ENCODE measurements at places on chromosomes 4 and X.

DNA sequence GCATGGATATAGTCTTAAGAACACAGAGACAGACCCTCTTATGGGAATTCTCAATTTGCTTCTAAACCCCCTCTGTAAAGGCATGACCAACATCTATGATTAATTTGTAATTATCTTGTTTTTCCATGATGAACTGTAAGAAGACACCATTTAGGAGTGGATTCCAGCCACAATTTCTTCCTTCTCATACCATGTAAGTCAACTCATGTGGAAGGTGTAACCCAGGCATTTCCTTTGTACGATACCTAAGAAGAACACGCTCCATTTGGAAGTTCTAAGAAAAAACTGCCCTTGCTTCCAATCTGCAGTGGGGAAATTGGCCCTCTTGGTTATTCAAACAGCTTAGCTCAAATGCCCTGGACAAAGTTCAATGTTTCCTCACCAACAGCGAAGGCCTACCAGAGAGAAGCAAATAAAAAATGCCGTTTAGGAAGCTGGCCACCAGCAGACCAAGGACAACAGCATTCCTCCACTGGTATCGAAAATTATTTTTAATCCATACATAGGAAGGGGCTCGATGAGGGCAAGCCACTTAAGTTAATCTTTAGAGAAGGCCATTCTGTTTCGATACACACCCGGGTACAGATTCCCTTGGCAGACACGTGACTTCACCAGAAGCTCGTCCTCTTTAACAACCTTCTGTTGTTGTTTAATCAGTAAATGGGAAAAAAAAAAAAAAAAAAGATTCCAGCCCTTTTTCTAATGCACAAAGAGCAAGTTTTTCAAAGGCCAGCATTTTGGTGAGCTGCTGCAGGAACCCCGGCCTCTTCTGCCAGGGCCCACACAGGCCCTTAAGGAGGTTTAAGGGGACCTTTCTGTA is 2.6 kb downstream of the DHRSX start:
- DNase-seq: peak; percentile 85

DNA sequence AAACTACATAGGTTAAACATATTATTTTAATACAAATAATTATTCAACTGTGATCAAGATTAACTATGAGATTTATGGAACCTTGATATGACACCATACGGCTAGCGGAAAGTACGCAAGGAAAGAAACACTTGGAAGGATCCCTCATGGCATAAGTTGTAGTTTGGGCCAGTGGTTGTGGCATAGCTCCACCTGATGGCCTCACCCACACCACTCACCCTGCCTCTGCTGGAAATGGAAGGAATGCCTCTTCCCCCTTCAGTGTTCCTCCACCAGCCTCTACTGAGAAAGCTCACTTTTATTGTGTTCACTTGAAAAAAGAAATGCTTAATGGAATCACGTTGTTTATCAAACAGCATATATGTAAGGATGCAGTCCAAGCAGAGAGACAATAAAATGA is 86.4 kb downstream of the BMP15 start:
- no peak for DNase-seq

- DNase-seq: no peak
These were observed 1212.2 kb upstream of the TENM3 start for GRCh38 chr4:181030961-181031360.

DNA sequence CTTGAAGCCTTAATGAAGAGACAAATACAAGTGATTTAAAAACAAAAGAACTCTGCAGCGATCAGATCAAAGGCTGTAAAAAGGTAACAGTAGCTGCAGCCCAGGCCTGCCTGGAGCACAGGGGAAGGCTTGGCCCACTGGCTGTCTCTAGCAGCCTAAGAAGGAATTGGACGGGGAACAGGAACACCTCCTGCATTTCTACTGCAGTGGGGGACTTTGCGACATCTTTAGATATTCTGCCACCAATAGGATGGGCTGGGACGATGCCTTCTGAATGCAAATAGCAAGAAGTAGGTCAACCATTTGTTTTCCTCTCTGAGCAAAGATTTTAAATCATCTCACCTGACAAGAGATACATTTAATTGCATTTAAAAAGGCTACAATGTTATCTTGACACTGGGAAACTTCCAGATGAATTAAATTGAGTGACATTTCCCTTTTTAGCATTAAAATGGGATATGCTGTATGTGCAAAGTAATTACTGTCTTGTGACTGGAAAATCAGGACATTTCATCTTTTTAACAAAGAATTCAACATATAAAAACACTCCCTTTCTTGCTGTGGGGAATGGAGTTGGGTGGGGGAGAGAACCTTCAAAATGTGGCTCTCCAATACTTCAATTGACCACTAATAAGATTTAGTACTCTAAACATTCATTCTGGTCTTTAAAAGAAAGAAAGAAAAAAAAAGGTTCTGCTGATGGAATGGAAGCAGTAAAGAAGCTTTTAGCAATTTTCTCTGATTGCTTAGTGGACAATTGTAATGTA is 70.0 kb downstream of the NYX start:
- no peak for DNase-seq

GRCh38 chr4:100900134-100900533 is 382.3 kb upstream of the EMCN start:
- no peak for DNase-seq

GRCh38 chr4:40253906-40254305 is 57.1 kb downstream of the RHOH start:
- no peak for DNase-seq

DNA sequence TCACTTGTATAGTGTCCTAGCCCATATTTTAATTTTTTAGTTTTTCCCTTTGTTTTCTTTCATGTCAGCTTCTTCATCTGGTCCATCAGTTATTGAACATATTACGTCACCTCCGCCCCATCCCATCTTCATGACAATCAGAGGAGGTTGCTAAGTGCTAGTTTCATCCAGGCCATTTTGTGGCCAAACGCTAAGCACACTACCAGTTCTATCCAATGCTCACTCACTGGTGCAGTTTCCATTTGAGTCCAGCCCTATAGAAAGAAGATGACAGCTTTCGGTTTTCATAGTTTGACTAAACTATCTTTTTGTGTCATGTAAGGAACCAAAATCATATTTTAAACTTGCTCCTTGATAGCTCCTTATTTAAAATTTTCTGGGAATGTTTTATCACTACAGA is 304.2 kb downstream of the TENM3 start:
- no peak for DNase-seq

DNA sequence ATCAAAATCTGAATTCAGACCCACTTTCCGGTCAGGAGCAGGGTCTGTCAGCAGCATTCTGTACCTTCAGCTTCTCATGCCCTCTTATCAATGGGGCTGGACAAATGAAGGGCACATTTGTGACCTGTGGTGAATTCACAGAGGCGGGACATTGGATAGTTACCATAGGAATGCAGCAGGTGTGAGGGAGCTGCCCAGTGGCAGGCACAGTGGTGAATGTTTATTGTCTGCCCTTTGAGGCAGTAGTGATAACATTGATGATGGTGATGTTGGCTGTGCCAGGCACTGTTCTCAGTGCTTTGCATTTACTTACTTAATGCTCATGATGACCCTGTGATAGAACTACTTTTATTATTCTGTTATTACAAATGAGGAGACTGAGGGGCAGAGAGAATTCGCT is 101.2 kb upstream of the KIT start:
- no peak for DNase-seq

GRCh38 chrX:44016906-44017305 is 43.7 kb upstream of the NDP start:
- no peak for DNase-seq

GRCh38 chrX:4710618-4711433 is 997.4 kb upstream of the PRKX start:
- DNase-seq: no peak

DNA sequence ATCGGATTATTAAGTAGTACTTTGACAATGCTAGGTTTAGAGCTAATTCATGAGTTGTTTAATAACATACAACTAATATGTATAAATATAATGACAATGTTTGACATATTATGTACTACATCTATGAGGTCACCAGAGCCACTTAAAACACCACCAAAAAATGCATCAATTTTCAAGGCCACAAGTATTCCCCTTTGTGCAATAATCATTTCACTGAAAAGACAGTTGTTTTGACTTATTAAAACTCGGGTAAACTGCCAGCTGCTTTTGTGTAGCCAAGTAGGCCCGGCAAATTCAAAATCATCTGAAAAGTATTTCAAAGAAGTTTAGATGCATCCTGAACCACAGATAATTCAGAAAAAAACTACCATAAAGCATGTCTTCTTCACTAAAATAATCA is 48.7 kb downstream of the CLOCK start:
- no peak for DNase-seq
